Karpas-422 (cell line): ENCODE measurements at places on chromosomes 11 and 22. TPM values are rescaled to one million over a fixed set of nuclear protein-coding genes. Genes with fewer than 3 reads are reported as not detected.
A peak's percentile ranks its signal among the peaks of the same experiment; 100 is the strongest.

- peaks cover 13% of the 10 kb centered on the region for H3K4me1 ChIP-seq
- no peak overlapping the region for H3K27ac ChIP-seq
- H3K36me3 ChIP-seq = no peaks in the 10 kb centered on the region
- peak; percentile 61 for DNase-seq
- no peaks in the 10 kb centered on the region for H3K27me3 ChIP-seq
Measured at GRCh38 chr11:61756452-61757212, 4.2 kb downstream of the MYRF start.

Gene LRP4
- total RNA-seq = 2.6 and 3.9 TPM in 2 replicates

DNA sequence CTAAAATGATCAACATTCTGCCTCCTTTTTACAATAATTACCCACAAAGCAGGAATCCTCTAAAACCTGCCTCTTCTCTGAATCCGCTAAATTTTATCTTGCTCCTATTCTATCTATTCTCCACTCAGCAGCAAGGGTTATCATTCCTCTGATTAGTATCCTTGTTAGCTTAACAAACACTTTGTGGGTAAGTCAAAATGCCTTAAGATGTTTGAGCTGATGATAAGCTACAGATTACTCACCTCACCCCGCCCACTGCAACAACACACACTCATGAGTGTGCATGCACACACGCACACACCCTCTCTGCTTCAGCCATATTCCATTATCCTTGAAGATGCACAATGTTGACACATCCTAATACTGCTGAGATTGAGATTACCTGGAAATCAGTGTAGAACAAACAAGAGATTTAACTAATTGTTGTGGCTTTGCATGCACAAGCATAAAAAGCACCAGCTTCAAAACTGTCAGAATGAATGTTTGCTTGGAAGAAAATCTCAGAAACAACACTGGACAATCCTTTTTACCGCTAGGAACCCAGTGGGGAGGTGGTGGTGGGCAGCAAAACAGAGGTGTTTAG, 130.9 kb downstream of the BBOX1 start:
- H3K27me3 ChIP-seq = no peaks in the 10 kb centered on the region
- no peak overlapping the region for H3K4me3 ChIP-seq
- H3K27ac ChIP-seq = no peak overlapping the region
- no peak for DNase-seq
- H3K36me3 ChIP-seq = no peaks in the 10 kb centered on the region

- peaks cover 4% of the 10 kb centered on the region for H3K4me1 ChIP-seq
- no peak overlapping the region for H3K4me3 ChIP-seq
- no peaks in the 10 kb centered on the region for H3K27me3 ChIP-seq
- H3K27ac ChIP-seq = no peak overlapping the region
- no peak for DNase-seq
- H3K36me3 ChIP-seq = no peaks in the 10 kb centered on the region
Measured at GRCh38 chr11:117704395-117705100, 92.5 kb downstream of the DSCAML1 start.

GRCh38 chr22:41742918-41743317, 43.6 kb downstream of the MEI1 start:
- peaks cover 19% of the 10 kb centered on the region for H3K4me1 ChIP-seq
- H3K27me3 ChIP-seq = no peaks in the 10 kb centered on the region
- no peaks in the 10 kb centered on the region for H3K36me3 ChIP-seq

GRCh38 chr22:20292673-20293232, 24.6 kb upstream of the RTN4R start:
- no peak overlapping the region for H3K4me3 ChIP-seq
- H3K4me1 ChIP-seq = no peaks in the 10 kb centered on the region
- H3K27ac ChIP-seq = no peak overlapping the region
- H3K27me3 ChIP-seq = no peaks in the 10 kb centered on the region
- no peak for DNase-seq
- no peaks in the 10 kb centered on the region for H3K36me3 ChIP-seq

DNA sequence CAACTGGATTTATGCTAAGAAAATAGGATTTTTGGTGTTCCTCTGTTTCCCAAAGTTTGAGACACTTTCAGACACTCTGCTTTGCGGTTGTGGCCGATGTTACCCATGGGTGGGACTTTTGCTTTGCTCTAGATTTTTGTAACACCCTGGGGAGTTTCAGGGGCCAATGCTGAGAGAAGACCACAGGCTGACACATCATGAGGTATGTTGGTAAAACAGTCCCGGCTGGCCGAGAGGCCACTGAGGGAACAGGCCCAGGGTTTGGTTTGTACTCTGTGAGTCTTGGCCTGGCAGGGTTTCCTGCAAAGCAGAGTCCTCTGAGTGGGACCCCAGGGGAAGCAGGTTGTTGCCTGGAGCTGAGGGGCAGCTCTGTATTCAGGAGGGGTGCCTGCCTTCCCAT, 78.5 kb upstream of the PITPNB start:
- no peaks in the 10 kb centered on the region for H3K27me3 ChIP-seq
- no peaks in the 10 kb centered on the region for H3K4me1 ChIP-seq
- no peak overlapping the region for H3K27ac ChIP-seq
- no peak overlapping the region for H3K4me3 ChIP-seq

DNA sequence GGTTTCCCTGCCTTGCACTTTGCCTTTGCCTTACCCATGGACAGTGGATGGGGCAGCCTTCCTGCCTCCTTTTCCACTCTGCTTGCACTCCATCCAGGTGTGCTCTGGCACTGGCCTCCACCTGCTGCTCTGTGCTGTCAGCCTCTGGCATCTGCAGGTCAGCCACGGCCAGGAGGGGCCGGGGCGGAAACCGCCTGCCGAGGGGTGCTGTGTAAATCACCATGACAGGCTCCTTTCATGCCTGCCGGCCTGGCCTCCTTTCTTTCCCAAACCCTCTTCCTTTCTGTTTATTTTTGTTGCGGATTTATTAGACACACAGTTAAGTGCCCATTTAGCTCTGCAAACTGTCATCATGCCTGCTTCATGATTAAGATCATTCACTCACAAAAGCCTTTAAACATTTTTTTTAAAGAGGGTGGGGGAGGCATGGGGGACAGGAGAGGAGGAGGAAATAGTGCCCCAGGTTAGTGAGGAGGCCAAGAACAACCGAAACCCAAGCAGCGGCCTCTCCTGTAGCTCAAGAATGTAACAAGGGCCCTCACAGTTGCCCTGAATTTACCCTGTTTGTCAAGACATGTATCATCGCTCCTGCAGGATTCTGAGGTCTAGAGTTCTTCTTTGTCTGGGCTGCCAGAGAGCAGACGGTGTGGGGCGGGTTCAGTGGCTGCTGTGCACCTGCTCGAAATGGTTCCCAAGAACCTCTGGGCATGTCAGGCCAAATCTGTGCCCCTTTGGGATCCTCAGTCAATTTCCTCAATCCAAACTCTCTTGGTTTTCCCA, 83.3 kb downstream of the BARX2 start:
- H3K36me3 ChIP-seq = no peaks in the 10 kb centered on the region
- DNase-seq = no peak
- no peak overlapping the region for H3K4me3 ChIP-seq

GRCh38 chr22:29306175-29306834, at the start of gene GAS2L1:
TSS of gene GAS2L1 (plus strand) at chr22:29306650. CDS start at chr22:29308106, 1,456 bp downstream.
- H3K4me3 ChIP-seq = no peak within 1 kb of the TSS
- no peaks in the 10 kb centered on the region for H3K27me3 ChIP-seq
- H3K27ac ChIP-seq = no peak within 1 kb of the TSS
- no peaks in the 10 kb centered on the region for H3K36me3 ChIP-seq

GRCh38 chr22:44981857-44982256, 27.9 kb downstream of the PHF21B start:
- no peak overlapping the region for H3K27ac ChIP-seq
- peaks cover 11% of the 10 kb centered on the region for H3K4me1 ChIP-seq
- no peaks in the 10 kb centered on the region; the same call in 1 of the 2 replicates for H3K36me3 ChIP-seq
- H3K27me3 ChIP-seq = no peaks in the 10 kb centered on the region
- DNase-seq = no peak
- H3K4me3 ChIP-seq = no peak overlapping the region

Gene ACTN3
- total RNA-seq = not detected in 2 replicates

DNA sequence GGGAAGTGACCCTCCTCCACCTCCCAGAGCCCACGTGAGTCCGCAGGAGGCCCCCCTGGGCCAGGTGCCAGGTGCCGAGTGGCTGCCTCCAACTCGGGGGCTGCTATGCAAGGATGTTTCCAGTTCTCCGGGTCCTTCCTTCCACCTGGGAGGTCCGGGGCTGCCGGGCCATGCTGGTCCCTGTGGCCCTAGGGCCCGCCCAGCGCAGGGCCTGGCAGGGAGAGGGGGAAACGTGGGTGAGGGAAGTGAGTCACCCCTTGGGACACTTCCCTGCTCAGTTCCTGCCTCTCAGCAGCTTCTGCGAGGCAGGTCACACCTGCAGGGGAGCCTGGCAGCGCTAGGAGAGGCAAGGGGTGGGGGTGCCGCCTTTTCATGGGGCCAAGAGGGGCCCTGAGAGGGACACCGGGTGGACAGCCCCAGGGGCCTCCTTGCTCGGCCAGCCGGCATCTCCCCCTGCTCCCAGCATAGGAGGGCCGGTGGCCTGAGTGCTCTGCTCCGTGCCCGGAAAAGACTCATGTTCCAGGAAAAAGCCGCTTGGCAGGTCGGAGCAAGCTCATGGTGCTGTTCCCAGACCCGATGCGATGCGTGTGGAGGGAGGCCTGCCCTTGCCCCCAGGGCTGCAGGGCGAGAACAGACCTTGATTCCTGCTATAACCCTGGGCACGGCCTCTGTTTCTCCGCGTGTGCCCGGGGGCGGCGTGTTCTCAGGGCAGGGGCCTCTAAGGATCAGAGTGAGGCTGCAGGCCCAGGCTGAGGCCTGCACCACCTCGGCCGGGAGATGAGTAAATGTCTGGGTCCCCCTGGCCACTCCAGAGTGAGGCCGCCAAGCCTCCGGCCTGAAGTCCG, 30.3 kb upstream of the WNT7B start:
- no peaks in the 10 kb centered on the region for H3K36me3 ChIP-seq
- no peaks in the 10 kb centered on the region for H3K27me3 ChIP-seq
- H3K4me1 ChIP-seq = peaks cover 6% of the 10 kb centered on the region
- DNase-seq = no peak

DNA sequence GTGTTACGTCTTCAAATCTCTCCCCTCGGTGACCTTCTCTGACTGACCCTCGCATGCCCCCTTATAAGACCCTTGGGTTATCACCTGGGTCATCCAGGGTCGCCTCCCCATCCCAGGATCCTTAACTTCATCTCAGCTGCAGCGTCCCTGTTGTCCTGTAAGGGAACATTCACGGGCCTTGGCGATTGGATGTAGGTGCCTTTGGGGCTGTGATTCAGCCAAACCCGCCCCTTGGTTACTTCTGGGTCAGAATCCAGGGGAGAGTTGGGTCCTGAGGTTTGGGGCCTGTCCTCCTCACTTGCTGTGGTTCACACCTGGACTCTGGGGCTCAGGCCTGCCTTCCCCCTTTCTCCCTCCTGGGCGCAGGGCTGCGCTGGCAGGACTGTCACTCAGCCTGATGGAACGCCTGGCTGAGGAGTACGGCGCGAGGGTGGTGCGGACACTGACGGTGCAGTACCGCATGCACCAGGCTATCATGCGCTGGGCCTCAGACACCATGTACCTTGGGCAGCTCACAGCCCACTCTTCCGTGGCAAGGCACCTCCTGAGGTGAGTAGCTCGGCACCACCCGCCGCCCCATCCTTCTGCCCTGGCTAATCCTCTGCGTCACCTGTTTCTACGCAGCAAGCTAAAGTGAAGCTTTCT, 29.4 kb downstream of the IGHMBP2 start:
- no peak overlapping the region for H3K27ac ChIP-seq
- H3K27me3 ChIP-seq = no peaks in the 10 kb centered on the region
- no peak for DNase-seq
- H3K4me3 ChIP-seq = no peak overlapping the region
- H3K36me3 ChIP-seq = no peaks in the 10 kb centered on the region

DNA sequence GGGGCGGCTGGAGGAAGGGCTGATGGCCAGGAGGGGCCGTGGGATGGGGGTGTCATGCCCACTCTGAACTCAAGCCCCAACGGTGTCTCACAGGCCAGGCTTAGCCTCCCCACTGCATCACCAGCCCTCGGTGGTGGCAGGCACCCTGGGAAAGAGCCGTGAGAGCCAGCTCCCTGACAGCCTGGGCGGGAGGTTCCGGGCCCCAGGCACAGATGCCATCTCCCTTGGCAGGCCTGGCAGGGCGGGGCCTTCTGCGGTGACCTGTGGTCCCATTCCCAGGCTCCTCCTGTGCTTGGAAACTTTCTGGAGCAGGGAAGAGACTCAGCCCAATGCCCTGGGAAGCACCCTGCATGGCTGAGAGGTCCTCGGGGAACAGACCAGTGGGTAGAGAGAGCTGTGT, 4.8 kb downstream of the PHLDA2 start:
- H3K4me3 ChIP-seq = no peak overlapping the region
- H3K36me3 ChIP-seq = no peaks in the 10 kb centered on the region

Gene FDXACB1
- 2.5 and 5.2 TPM in 2 replicates for total RNA-seq

Gene ZNRF3
- total RNA-seq = 0.04 and 0.19 TPM in 2 replicates

Gene SELENOO
- total RNA-seq = 20.0 and 64.1 TPM in 2 replicates

Gene UBQLNL
- 0.43 TPM in 1 of 2 replicates, not detected in the other for total RNA-seq

GRCh38 chr22:32820131-32821119, 18.9 kb downstream of the TIMP3 start:
- no peaks in the 10 kb centered on the region; the same call in 1 of the 2 replicates for H3K4me1 ChIP-seq
- H3K27ac ChIP-seq = no peak overlapping the region
- no peaks in the 10 kb centered on the region for H3K27me3 ChIP-seq
